ENCODE measurements at places on chromosomes 11 and 22. TPM values are rescaled to one million over a fixed set of nuclear protein-coding genes. Genes with fewer than 3 reads are reported as not detected.

- DNase-seq: no peak
- no peak overlapping the region for H3K4me3 ChIP-seq
- no peak overlapping the region for H3K27ac ChIP-seq
Observed at GRCh38 chr11:103380031-103380430, 270.8 kb downstream of the DYNC2H1 start.

GRCh38 chr22:45358127-45358526 is 48.4 kb downstream of the FAM118A start:
- no peaks in the 10 kb centered on the region for H3K27me3 ChIP-seq
- no peaks in the 10 kb centered on the region for H3K36me3 ChIP-seq
- no peaks in the 10 kb centered on the region for H3K4me1 ChIP-seq
- H3K27ac ChIP-seq: no peak overlapping the region
- no peak for DNase-seq
- no peak overlapping the region for H3K4me3 ChIP-seq

GRCh38 chr11:15836795-15837194 is 519.6 kb downstream of the SOX6 start:
- H3K27me3 ChIP-seq: no peaks in the 10 kb centered on the region
- no peak overlapping the region for H3K27ac ChIP-seq
- peaks cover 15% of the 10 kb centered on the region for H3K4me1 ChIP-seq
- no peak for DNase-seq
- no peak overlapping the region for H3K4me3 ChIP-seq

DNA sequence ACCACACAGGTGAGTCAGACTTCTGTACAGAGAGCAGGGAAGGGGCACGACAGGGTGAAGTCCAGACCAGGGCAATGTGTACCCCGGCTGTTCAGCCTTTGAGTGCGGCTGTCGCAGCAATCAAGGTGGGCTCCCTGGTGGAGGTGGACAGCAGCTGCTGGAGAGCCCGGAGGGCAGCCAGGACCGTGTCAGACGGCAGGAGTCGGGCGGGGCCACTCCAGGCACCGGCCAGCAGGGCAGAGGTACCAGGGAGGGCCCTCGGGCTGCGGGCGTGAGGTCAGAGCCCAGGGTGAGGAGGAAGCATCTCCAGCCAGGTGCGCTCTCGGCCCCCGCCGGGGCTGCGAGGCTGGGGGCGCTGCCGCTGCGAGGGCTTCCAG is 802 bp upstream of the PIM3 start:
- H3K4me3 ChIP-seq: peak overlapping the region; percentile 52
- peak; percentile 74 for DNase-seq
- H3K27me3 ChIP-seq: no peaks in the 10 kb centered on the region
- peak overlapping the region; percentile 87 for H3K27ac ChIP-seq

Gene OR8B8
- total RNA-seq: not detected

Gene GP1BB
- not detected for total RNA-seq

GRCh38 chr22:47604563-47604962 is 842.1 kb downstream of the TBC1D22A start:
- H3K4me3 ChIP-seq: no peak overlapping the region
- DNase-seq: no peak
- peaks cover 2% of the 10 kb centered on the region for H3K27me3 ChIP-seq
- H3K36me3 ChIP-seq: no peaks in the 10 kb centered on the region

Gene ABCC8
- total RNA-seq: not detected

Gene CLDN5
- total RNA-seq: not detected

DNA sequence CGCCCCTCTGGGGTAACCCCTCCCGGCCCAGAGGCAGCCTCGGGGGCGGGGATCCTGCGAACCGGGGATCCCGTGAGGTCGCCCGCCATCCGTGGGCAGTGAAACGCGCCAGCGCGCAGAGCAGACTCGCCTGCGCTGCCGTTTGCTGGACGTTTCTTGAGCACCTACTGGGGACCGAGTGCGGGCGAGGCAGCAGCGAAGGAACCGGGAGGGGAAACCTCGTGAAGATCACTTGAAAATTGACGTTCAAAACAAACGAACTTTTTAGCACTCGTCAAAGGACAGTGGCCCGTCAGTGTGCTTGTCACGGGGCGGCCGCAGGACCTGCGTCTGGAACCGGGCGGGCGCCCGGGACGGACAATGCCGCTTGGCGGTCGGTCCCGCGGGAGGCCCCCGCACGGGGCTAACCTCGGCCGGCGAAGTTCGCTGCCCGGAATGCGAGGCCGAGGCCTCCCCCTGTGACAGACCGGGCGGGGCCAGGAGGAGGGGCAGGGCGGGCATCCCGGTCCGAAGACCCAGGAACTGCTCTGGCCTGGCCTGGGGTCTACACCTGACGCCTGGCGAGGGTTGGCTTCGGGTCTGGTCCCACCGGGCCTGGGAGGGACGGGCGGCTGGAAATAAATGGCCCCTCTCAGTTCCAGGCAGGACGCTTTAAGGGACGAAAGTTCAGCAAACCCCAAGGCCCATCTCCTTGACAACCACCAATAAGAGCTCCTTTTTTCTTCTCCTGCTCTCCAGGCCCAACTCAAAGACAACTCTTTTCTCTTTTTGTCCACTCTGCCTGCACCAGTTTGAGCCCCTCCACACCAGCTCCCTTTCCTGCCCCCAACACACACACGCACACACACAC is 723 bp upstream of the SCUBE1 start:
- H3K4me3 ChIP-seq: no peak overlapping the region
- H3K27ac ChIP-seq: no peak overlapping the region
- no peaks in the 10 kb centered on the region for H3K36me3 ChIP-seq
- DNase-seq: no peak

DNA sequence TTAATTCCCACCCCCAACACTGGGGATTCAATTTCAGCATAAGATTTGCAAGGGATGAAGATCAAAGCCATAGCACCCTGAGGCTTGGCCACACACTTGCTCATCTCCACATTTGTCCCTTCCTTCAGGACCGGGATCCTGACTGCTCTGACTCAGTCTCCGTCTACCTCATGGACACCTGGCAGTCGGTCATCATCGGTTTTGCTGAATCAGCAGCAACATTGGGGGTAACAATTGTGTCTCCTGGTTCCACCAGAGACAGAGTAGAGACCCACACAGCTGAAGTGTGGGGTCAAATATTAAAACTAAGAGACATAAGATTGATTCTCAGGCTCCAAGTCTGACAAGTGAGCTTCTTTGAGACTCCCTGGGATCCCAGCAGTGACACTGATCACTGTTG is 34.6 kb downstream of the GGTLC2 start:
- no peak overlapping the region for H3K4me3 ChIP-seq
- DNase-seq: no peak
- H3K27me3 ChIP-seq: peaks cover 1% of the 10 kb centered on the region
- no peaks in the 10 kb centered on the region for H3K36me3 ChIP-seq
- no peak overlapping the region for H3K27ac ChIP-seq

GRCh38 chr22:35987487-35987886 is 41.1 kb downstream of the RBFOX2 start:
- H3K36me3 ChIP-seq: no peaks in the 10 kb centered on the region
- DNase-seq: peak; percentile 15
- H3K4me1 ChIP-seq: peaks cover 90% of the 10 kb centered on the region
- no peak overlapping the region for H3K4me3 ChIP-seq
- no peaks in the 10 kb centered on the region for H3K27me3 ChIP-seq
- peak overlapping the region; percentile 14 for H3K27ac ChIP-seq

Measured in HepG2 (cell line).